ENCODE measurements at places on chromosomes 5 and 9.

- DNase-seq: no peak
These were observed 59.4 kb upstream of the ICE1 start for GRCh38 chr5:5363045-5363444.

DNA sequence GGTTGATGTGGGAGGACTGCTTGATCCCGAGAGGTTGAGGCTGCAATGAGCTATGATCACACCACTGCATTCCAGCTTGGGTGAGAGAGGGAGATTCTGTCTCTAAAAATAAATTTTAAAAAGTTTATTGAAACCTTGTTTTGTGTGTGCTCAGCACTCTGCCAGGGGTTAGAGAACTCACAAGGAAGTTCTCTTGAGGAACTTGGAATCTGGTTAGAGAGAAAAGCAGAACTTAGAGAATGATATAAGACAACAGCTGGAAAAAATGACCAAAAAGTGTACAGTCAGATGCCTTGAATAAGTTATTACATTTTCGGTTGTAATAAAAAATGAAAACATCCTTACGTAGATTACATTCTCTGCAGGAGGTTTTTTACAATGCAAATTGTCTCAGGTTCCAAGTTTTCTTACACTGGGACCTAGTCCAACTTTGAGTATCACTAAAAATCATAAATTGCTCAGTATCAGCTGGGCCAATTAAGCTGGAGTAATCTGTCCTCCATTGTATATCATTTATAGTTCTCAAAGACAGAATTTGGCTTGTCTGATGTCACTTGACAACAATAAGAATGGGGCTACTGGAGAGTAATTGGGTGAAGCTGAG, 21.7 kb upstream of the TENT2 start:
- DNase-seq: no peak

- DNase-seq: no peak
These were observed 42.2 kb upstream of the PDE8B start for GRCh38 chr5:77168161-77168878.

DNA sequence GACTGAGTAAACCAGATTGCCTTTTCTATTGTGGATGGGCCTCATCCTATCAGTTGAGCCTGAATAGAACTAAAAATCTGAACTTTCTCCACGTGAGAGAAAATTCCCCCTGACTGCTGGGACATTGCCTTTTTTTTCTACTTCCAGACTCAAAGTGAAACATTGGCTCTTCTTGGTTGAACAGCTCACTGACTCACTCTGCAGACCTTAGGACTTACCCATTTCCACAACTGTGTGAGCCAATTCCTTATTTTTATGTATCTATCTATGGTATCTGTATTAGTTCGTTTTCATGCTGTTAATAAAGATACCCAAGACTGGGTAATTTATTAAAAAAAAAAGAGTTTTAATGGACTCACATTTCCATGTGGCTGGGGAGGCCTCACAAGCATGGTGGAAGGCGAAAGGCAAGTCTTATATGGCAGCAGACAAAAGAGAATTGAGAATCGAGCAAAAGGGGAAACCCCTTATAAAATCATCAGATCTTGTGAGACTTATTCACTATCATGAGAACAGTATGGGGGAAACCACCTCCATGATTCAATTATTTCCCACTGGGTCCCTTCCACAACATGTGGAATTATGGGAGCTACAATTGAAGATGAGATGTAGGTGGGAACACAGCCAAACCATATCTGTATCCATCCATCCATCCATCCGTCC, 306.7 kb upstream of the SLC24A2 start:
- DNase-seq: no peak

GRCh38 chr5:178489271-178489976, 100.8 kb downstream of the COL23A1 start:
- DNase-seq: no peak

GRCh38 chr9:73979894-73980264, 517.3 kb upstream of the RORB start:
- no peak for DNase-seq

DNA sequence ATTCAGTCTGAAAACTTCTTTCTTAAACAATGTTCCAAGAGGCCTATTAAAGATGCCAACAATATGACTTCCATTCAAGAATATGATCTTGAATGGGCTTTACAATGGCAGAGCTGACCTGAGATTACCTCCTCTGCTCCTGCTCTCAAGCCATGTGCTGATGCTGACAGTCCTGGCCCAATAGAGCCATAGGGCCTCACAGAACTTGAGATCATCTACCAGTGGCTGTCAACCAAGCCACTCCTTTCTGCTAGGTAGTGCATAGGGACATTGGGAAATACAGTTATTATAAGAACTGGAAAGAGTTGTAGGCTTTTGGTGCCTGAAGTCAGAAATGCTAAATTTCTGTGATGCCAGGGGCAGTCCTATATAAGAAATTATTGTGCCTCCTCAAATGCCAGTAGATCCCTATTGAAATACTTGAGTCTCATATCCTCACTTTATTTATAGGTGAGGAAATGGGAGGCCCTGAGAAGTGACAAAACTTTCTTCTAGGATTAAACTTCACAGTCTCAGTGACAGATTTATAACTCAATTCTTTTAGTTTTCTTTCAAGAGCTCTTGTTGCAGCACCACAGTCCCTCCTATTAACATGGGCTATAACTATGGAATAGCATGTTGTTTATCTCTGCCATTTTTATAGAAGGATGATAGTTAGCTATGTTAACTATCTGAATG, 10.9 kb downstream of the GHR start:
- DNase-seq: no peak

- DNase-seq: no peak
These were observed 25.1 kb upstream of the PRDM12 start for GRCh38 chr9:130639124-130639765.
